ENCODE measurements at places on chromosomes 2 and 18.

DNA sequence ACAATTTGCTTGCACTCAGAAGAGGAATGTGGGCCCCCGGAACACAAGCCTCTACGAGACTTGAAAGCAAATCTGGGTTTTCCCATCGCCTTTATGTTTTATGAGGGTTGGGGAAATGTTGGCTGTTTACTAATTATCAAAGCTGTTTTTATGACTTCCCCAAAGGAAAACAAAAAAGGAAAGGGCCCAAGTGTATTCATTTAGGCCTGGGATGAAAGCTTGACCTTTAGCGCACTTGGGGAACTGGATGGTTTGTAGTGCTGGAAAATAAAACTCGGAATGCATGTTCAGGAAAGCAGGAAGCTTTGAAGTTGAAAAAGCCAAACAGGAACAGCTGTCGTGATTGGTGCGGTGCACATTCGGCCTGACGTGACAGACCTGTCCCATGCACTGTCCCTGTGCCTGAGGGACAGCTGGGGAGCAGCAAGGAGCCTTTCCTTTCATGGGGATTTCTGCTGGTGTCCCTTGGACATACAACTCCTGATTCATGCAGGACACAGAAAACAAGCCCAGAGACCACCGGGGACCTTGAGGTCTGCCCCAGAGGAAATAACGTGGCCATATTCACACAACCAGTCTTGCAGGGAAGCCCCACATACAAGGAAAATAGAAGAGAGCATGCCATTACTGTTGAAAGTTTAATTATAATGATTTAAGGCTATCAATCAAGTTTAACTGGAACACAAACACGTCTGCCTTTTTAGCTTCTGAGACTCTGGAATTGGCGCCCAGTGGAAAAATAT, 169.7 kb upstream of the APCDD1 start:
- no peaks in the 10 kb centered on the region for H3K4me1 ChIP-seq
- H3K27ac ChIP-seq, result no peak overlapping the region
- no peaks in the 10 kb centered on the region for H3K36me3 ChIP-seq
- no peak overlapping the region for H3K4me3 ChIP-seq

DNA sequence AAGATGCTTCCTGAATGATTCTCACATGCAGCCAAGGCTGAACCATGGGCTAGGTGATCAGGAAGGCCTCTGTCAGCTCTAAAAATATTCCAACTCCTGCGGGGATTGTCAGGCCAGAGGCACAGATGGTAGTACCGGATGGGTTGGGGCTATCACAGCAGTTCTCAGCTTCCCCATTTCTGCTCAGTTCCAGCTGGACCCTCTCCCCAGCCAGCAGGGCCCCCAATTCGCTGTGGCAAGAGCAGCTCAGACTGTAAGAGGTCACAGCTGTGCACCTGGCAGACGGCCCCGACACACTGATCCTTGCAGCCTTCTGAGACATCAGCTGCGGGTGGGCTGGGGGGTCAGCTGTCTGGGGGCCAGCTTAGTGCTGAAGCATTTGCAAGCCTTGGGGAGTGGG, 43.6 kb upstream of the TCF7L1 start:
- DNase-seq, result no peak
- H3K36me3 ChIP-seq, result no peaks in the 10 kb centered on the region
- no peak overlapping the region for H3K27ac ChIP-seq
- no peaks in the 10 kb centered on the region for H3K27me3 ChIP-seq
- H3K4me1 ChIP-seq, result no peaks in the 10 kb centered on the region
- H3K4me3 ChIP-seq, result no peak overlapping the region

DNA sequence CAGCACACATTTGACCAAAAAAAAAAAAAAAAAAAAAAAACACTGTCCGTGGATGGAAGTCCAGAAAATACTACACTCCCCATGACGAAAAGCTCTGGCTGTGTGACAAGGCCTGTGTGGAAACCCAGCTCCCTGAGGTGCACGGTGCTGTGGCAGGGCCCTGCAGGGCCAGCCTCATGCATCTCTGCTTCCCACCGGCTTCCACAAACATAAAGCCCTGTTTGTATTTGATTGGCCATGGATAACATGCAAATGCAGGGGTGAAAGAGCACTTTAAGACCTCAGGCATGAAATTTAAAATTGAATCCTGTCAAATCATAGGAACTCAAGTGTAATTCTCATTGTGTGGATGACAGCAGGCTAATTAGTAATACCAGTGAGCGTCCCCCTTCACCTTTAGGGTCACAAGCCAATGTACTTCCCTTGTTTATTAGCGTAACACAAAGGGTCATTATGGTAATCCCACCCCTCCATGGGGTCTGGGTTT, 757.2 kb downstream of the GALR1 start:
- DNase-seq, result no peak
- no peaks in the 10 kb centered on the region for H3K27me3 ChIP-seq
- no peak overlapping the region for H3K27ac ChIP-seq
- no peaks in the 10 kb centered on the region for H3K36me3 ChIP-seq
- no peaks in the 10 kb centered on the region for H3K4me1 ChIP-seq

- no peaks in the 10 kb centered on the region for H3K4me1 ChIP-seq
- H3K27me3 ChIP-seq, result no peaks in the 10 kb centered on the region
- no peak overlapping the region for H3K4me3 ChIP-seq
- no peaks in the 10 kb centered on the region for H3K36me3 ChIP-seq
- no peak overlapping the region for H3K27ac ChIP-seq
Observed at GRCh38 chr2:104816143-104816542, 37.8 kb upstream of the POU3F3 start.

DNA sequence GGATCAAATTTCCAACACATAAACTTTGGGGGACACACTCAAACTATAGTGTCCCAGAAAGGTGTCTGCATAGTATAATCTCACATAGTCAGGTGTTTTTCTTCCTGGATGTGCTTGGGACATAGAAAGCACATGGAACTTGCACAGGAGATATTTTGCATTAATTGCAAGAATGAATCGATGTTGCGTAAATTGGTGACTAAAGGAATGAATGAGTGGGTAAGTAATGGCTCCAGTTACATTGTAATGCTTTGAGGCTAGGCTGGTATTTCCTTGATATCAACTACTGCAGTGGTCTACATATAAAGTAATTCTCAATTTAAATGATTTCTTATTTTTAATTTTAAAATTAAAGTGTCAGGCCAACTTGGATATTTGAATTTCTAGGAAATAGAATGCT, 53.4 kb downstream of the SH3RF3 start:
- no peaks in the 10 kb centered on the region for H3K36me3 ChIP-seq
- DNase-seq, result no peak
- no peaks in the 10 kb centered on the region for H3K4me1 ChIP-seq
- no peak overlapping the region for H3K27ac ChIP-seq

GRCh38 chr2:241499146-241499965, 9.0 kb downstream of the STK25 start:
- H3K27ac ChIP-seq, result no peak overlapping the region
- no peaks in the 10 kb centered on the region for H3K27me3 ChIP-seq
- peaks cover 5% of the 10 kb centered on the region for H3K36me3 ChIP-seq

DNA sequence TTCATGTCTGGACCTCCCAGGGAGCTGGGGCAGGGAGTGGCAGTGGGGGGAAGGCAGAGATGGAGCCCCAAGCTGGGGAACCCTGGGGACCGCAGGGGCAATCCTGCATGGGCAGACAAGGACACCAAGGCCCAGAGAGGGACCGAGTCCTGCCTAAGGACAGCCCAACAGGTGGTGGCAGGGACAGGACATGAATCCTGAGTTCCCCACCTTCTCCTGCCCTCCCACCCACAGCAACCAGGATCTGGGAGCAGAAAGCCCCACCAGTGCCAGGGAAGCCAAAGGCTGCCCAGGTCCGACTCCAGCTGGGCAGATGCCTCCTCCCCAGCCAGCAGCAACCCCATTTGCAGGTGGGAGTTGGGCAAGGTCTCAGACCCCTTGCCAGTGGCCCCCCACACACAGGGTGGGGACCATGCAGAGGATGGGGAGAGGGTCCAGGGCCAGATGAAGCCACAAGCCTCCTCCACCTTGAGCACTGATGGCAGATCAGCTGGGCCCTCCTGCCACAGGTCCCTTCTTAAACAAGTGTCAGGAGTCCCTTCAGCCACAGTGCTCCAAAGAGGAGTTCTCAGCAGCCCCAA, 6.3 kb downstream of the ADRA2B start:
- no peak overlapping the region for H3K4me3 ChIP-seq
- no peak overlapping the region for H3K27ac ChIP-seq
- no peaks in the 10 kb centered on the region for H3K36me3 ChIP-seq
- no peaks in the 10 kb centered on the region for H3K4me1 ChIP-seq

GRCh38 chr18:27996801-27997272, 180.1 kb downstream of the CDH2 start:
- H3K4me3 ChIP-seq, result no peak overlapping the region
- H3K4me1 ChIP-seq, result no peaks in the 10 kb centered on the region
- DNase-seq, result no peak
- no peaks in the 10 kb centered on the region for H3K36me3 ChIP-seq
- H3K27me3 ChIP-seq, result no peaks in the 10 kb centered on the region

DNA sequence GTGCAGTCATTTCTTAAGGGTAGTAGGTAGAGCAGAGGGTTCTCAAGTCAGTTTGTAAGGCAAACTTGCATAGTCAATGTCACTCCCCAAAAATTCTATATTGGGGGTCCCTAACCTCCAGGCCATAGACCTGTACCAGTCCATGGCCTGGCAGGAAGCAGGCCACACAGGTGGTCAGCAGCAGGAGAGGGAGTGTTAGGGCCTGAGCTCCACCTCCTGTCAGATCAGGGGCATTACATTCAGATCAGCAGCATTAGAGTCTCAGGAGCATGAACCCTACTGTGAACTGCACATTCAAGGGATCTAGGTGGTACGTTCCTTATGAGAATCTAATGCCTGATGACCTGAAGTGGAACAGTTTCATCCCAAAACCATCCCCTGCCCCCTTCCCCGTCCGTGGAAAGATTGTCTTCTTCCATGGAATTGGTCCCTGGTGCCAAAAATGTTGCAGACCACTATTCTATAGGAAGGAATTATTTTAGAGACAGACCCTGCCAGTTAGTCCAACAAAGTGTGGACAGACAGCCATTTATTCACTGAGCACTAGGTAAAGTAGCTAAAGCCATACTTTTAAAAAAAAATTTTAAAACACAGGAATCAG, 6.7 kb downstream of the COA5 start:
- no peak overlapping the region for H3K27ac ChIP-seq
- H3K4me3 ChIP-seq, result no peak overlapping the region
- no peak for DNase-seq
- no peaks in the 10 kb centered on the region for H3K27me3 ChIP-seq

DNA sequence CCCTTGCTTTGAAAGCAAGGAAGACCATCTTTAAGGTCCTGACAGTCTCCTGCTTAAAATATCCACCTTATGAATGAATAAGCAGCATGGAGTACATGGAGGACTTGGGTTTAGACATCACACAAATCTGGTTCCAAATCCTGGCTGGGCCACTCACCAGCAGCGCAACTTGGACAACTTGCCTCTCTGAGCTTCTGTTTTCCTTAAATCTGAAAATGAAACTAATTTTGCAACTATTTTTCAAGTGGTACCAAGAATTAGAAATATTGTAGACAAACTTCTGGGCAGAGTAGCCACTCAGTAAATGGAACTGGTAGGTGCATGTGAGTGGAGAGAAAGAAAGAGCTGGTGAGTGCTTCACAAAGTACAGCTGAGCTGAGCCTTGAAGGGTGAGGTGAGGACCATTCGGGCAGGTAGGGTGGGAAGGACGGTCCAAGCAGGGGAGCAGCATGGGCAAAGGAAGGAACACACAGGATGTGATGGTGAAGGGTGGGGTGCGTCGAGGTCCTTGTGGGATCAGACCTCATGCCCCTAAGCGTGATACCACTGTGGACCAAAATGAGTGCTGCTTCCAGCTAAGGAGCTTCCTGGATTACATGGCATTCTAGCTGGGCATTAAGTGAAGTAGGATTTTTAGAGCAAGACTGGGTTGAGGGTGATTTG, 14.4 kb upstream of the TET3 start:
- H3K4me3 ChIP-seq, result no peak overlapping the region
- no peaks in the 10 kb centered on the region for H3K36me3 ChIP-seq
- H3K27ac ChIP-seq, result no peak overlapping the region

GRCh38 chr2:165793779-165794535, at the start of gene GALNT3:
Gene GALNT3 (minus strand): TSS chr2:165794247. CDS start chr2:165770700, 23,547 bp downstream.
- H3K27me3 ChIP-seq, result no peaks in the 10 kb centered on the region
- H3K36me3 ChIP-seq, result no peaks in the 10 kb centered on the region
- peaks cover 12% of the 10 kb centered on the region for H3K4me1 ChIP-seq

- no peaks in the 10 kb centered on the region for H3K27me3 ChIP-seq
- H3K4me3 ChIP-seq, result peak overlapping the region; percentile 69
- H3K4me1 ChIP-seq, result no peaks in the 10 kb centered on the region
- no peak for DNase-seq
- no peaks in the 10 kb centered on the region for H3K36me3 ChIP-seq
Observed at GRCh38 chr18:13137670-13138419, 80.7 kb upstream of the LDLRAD4 start.

DNA sequence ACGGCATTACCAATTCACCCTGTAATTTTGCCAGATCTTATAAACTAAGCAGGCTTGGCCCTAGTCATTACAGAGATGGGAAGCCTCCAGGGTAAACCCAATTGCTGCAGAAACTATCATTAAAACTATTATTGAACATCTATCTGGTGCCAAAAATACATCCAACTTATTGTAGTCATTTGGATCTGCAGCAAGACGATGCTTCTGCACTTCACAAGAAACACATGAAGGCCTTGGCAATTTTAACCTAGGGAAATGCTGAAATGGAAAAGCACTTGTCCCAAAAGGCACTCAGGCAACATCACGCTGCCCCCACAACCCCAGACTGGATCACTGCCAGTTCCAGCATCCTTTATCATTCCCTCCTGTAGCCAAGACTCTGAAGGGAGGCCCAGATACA, 85.3 kb upstream of the ACVR2A start:
- no peak for DNase-seq
- H3K27ac ChIP-seq, result no peak overlapping the region
- H3K4me3 ChIP-seq, result no peak overlapping the region
- H3K4me1 ChIP-seq, result no peaks in the 10 kb centered on the region

DNA sequence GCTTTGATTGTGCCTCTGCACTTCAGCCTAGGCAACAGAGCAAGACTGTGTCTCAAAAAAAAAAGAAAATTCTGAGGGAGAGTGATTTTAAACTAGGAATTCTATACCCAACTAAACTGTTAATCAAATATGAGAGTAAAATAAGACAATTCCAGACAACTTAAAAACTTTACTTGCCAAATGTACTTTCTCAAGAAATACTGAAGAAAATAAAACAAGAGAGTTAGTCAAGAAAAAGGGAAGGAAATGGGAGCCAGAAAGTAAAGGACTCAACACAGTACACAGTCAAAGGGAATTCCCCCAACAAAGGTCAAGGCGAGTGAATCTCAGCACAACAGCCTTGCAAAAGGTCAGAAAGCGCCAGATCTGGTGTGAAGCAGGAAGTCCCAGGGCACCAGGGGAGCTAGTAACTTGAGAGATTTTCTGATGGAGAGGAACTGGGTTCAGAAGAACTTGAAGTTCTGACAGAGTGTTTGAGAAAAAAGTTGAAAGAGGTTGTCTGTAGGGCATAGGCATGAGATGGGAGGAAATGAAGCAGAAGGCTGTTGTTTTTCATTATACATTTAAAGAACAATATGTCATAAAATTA, 22.6 kb upstream of the TBC1D8 start:
- H3K4me3 ChIP-seq, result no peak overlapping the region
- H3K4me1 ChIP-seq, result peaks cover 17% of the 10 kb centered on the region
- H3K27me3 ChIP-seq, result no peaks in the 10 kb centered on the region
- H3K27ac ChIP-seq, result peak overlapping the region; percentile 54
- H3K36me3 ChIP-seq, result no peaks in the 10 kb centered on the region
